Stimulated activated CD4-positive, alpha-beta T cell treated with anti-CD3 and anti-CD28 coated beads, Interleukin-15, amount 100 ng/mL, for 48 hours (primary cell): ENCODE measurements at places on chromosomes 4 and X.

- DNase-seq: no peak
These were observed 89.7 kb downstream of the EPHA5 start for GRCh38 chr4:65580551-65580950.

- no peak for DNase-seq
These were observed 10.1 kb upstream of the FGFR3 start for GRCh38 chr4:1783015-1783414.

- DNase-seq: no peak
These were observed 364.5 kb upstream of the MAD2L1 start for GRCh38 chr4:120431180-120431579.

DNA sequence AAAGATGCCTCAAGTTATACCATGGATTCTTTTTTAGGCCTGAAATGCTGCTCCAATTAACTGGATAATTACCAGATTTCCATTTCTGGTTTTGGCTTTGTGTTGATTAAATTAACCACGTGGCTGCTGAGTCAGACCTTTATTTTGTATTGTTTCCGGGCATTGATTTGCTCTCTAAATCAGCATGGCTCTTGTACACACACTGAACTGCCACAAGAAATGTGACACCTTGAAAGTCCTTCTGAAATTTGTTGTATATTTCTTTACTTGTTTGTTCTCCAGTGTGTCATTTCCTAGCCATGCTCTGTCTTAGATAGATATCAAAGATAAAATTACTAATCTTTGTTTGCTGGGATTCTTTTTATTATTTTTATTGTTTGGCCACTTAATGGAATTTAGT is 11.7 kb downstream of the MTTP start:
- DNase-seq: no peak

DNA sequence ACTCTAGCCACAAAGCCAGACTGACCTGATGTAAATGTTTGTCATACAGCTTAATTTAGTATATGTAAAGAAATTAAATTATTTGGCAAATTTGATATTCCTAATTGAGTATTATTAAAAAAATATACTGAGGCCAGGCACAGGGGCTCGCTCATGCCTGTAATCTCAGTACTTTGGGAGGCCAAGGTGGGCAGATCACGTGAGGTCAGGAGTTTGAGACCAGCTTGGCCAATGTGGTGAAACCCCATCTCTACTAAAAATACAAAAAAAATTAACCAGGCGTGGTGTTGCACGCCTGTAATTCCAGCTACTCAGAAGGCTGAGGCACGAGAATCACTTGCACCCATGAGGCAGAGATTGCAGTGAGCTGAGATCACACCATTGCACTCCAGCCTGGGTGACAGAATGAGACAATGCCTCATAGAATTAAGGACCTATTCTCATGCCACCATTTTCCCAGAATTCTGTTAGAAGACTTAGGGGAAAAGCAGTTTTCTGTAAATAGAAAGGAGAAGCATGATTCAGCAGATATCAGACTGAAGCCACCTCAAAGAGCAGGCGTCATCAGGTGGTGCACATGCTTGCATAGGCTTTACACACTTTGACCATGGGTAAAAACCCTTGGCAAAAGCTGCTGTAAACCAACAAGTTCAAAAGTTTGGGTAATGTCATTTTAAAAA is 6.1 kb downstream of the UBQLN2 start:
- DNase-seq: no peak

- no peak for DNase-seq
These were observed 119.1 kb downstream of the CNKSR2 start for GRCh38 chrX:21493226-21493830.

DNA sequence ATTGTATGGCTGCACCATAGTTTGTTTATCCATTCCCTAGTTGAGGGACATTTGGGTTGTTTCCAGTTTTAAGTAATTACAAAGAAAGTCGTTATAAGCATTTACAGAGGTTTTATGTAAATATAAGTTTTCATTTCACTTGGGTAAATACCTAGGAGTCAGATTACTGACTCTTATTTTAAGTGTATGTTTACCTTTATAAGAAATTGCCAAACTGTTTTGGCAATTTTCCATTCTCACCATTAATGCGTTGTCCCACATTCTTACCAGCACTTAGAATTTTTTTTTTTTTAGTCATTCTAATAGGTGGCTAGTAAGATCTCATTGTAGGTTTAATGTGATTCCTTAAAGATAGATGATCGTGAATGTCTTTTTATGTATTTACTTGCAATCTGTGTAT is 121.5 kb upstream of the NR3C2 start:
- DNase-seq: no peak

- no peak for DNase-seq
These were observed 3.3 kb downstream of the NKX6-1 start for GRCh38 chr4:84495794-84496261.

- DNase-seq: no peak
These were observed 30.8 kb downstream of the DOK7 start for GRCh38 chr4:3493720-3494461.

GRCh38 chrX:133516686-133517085 is 101.4 kb upstream of the GPC4 start:
- no peak for DNase-seq

DNA sequence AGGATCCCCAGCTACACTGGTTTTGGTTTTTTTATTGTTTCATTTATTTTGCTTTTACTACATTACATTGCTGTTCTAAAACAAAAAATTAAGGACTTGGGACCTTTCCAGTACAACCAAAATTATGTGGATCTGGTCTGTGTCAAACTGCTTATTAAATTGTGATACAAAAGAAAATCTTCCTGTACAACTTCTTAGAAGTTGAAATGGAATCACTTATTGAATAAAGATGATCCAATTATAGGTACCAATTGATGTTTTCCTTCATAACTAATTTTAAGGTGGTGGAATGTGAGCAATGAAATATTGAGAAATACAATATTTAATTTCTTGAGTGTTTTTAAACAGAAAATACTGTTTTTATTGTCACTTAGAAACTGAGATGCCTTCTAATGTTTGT is 67.3 kb downstream of the C4orf46 start:
- DNase-seq: no peak

- no peak for DNase-seq
These were observed 12.3 kb upstream of the SYTL5 start for GRCh38 chrX:37993837-37994619.

DNA sequence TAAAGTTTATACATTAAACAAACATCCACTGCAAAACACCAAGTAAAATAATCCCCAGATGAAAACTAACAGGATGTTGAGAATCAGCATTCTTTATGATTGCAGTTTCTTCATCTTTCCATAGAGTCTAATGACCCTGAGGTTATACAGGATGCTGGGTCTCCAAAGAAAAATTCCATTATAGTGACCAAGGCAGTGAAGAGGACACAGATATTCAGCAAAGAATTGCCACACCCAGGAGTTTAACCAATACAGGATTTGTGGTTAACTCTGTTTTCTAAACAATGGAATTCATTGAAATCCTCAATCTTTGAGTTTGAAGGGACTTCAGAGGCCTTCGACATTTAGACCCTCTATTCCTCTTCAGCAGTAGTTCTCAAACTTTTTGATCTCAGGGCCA is 76.2 kb upstream of the ESX1 start:
- no peak for DNase-seq
